Forelimb muscle (tissue), 1 donor: ENCODE measurements at places on chromosomes 2 and 18. TPM values are rescaled to one million over a fixed set of nuclear protein-coding genes. Genes with fewer than 3 reads are reported as not detected.

The ATP8B1 gene
- polyA plus RNA-seq = 3.5 TPM

The MRPL53 gene
- 66.9 TPM for polyA plus RNA-seq

The CTAGE1 gene
- polyA plus RNA-seq = not detected

The ZNF396 gene
- polyA plus RNA-seq = 0.96 TPM

The RBKS gene
- polyA plus RNA-seq = 1.1 TPM

The KLF7 gene
- polyA plus RNA-seq = 12.5 TPM

The TMEM185B gene
- polyA plus RNA-seq = 13.1 TPM

The ZAP70 gene
- polyA plus RNA-seq = 3.4 TPM

The SUPT7L gene
- 31.7 TPM for polyA plus RNA-seq

The PCARE gene
- 0.25 TPM for polyA plus RNA-seq

The EGR4 gene
- not detected for polyA plus RNA-seq

The ANKRD30B gene
- 0.06 TPM for polyA plus RNA-seq

The DCDC2C gene
- polyA plus RNA-seq = 0.46 TPM

The AGXT gene
- polyA plus RNA-seq = not detected

The L3MBTL4 gene
- polyA plus RNA-seq = 1.4 TPM
